ENCODE measurements at places on chromosomes 6 and 20.

GRCh38 chr20:57414867-57415592 is 23.8 kb downstream of the RBM38 start:
- no peak for DNase-seq

DNA sequence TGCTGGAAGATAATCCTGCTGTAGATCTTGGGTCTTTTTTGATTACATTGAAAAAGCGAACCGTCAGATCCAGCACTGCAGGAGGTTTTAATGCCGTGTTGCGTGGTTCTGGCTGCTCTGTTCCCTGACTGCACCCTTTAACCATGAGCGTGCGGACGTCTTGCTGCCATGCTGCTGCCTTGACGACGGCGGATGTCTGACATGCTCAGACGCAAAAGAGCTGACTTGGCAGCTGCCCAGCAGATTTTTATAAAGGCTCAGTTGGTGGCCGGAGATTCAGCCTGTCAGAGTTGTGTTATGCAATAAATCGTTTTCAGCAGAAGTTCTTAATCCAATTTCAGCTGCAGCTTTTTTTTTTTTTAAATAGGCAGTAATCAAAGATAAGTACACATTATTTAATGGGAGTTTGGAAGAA is 119.4 kb downstream of the JARID2 start:
- peak; percentile 93 for DNase-seq

- DNase-seq, result no peak
Observed at GRCh38 chr20:24567508-24567907, 98.1 kb downstream of the SYNDIG1 start.

GRCh38 chr6:710601-711571 is 17.9 kb upstream of the EXOC2 start:
- peak; percentile 74 for DNase-seq

DNA sequence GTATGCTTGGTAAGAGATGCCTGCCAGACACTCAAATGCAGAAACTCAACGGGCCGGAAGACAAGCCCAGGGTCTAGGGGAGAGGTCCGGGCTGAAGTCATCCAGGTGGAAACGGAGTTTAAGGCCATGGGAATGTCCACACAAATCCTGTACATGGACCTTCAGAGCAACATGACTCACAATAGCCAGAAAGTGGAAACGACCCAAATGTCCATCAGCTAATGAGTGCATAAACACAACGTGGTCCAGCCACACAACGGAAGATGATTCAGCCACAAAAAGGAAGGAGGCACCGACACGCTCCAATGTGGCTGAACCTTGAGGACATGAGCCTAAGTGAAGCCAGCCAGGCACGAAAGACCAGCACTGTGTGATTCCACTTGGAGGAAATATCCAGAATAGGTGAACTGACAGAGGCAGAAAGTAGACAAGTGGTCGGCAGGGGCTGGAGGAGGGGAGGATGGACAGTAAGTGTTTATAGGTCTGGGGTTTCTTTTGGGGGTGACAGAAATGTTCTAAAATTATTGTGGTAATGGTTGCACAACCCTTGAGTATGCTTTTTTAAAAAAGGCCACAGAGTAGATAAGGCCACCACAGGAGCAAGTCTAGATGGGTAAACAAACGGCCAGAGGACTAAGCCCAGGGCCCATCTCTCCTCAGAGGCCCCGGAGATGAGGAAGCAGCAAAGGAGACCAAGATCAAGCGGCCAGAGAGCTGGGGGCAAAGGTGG is 105.6 kb downstream of the PREX1 start:
- no peak for DNase-seq

DNA sequence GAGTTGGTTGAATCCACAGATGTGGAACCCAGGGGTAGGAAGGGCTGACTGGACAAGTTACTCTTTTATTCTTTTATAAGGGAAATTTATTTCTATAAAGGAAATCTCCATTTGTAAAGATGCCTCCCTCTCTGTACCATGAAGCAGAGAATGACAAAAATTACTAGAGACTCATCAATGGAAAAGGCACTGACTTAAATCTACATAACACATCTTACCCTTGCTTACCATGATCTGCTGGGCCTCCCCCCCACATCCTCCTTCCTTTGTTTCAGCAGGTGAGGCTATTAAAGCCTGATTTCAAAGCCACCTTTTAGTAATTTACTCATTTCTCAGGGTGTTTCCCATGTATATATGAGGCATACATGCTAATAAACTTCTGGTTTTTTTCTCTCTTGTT is 130.2 kb upstream of the HDDC2 start:
- no peak for DNase-seq

GRCh38 chr20:12207875-12208274 is 290.2 kb downstream of the BTBD3 start:
- DNase-seq, result no peak

DNA sequence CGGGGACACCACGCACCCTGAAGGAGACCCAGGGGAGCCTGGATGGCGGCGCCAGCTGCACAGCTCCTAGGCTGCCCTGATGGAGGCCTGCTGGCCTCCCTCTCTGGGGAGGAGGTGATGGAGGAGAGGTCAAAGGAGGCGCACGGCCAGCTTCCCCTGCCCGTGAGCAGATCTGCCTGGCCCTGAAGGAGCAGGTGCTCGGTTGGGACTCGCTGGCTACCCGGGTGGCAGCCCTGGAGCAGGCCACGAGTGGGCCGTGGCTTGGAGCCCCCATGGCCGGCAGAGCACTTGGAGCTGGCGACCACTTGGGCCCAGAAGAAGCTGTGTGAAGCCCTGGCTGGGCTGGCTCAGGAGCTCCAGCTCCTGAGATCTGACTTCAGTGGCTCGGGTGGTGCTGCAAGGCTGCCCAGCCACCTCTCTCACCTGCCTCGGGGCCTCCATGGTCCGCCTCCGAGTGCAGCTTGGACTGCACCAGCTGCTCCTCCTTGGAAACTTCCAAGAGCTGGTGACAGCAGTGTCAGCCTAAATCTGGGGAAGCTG is 7.5 kb upstream of the RAET1E start:
- no peak for DNase-seq

DNA sequence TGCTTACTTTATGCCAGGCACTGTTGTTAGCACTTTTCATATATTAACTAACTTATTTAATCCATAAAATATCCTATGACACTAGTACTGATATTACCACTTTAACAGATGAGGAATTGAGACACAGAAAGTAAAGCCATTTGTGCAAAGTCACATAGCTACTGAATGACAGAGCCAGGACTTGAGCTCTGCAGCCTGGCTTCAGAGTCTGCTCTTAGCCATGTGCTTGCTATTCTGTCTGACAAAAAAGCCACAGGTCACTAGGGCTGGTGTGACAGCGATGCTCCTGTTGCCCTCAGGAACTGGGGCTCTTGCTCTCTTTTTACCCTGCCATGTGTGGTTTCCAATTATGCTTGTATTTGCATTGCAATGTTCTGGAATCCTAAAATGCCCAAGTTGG is 44.7 kb upstream of the RNF8 start:
- DNase-seq, result no peak

DNA sequence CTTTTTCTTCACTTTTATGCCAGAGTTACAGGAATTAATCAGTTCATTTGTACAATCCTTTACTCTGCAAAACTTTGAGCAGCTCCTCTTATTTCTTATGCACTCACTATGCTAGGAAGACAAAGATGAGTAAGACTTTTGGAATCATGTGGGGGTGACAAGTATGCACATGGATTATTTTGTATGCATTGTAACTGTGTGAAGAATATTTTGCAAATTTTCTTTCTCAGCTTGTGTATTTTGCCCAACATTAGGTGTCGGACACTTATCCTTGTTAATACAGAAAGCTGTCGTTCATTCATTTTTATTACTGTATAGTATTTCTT is 88.6 kb downstream of the PPP1R14C start:
- DNase-seq, result no peak

- DNase-seq, result no peak
Observed at GRCh38 chr6:3607599-3607998, 143.9 kb downstream of the PXDC1 start.

DNA sequence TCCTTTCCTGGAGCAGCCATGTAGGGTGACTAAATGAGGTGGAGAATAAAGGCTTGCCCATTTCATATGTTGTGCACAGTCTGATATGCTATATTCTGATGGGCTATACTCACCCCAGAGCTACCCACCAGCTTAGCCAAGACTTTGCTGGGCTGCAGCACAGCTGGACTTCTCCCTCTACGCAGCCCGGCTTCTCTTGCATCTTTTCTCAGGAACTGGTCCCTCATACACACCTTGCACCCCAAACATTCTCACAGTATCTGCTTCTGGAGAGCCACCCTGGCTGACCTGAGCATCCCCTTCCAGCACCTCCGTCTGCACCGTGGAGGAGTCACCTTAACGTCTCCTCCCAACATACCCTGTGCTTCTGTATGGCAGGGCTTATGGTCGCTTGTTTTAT is 150.8 kb upstream of the PMEPA1 start:
- no peak for DNase-seq

DNA sequence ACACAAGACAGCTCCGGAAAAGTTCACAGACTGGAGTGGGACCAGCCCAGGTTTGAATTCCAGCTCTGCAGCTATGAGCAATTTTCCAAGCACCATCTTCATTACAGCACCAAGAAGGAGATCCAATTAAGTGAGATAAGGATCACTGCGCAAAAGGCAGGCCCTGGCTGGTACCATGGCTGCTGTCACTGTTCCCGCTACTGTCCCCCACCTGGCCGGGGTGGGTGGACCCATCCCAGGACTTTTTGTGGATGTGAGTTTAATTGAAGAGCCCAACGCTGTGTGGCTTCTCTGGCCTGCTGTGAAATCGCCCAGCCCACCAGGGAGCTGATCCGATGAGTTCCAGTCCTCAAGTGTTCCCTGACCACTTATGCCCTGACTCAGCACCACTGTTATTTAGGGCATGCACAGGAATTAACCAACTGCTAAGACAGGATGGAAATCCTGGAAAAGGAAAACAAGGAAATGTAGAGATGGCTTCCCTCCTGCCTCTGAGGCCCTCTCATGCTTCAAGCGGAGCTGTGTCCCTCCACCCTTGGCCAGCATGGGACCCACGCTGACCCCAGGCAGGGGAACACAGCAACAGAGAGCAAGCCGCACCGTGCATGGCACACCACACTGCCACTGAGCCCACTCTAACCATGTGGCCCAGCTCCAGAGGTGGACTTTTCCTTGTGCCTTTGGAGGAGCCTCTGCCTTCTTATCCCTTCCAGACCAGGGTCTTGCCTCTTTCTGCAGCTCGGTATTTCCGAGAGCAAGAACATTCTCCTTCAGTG is 150.0 kb upstream of the CST7 start:
- no peak for DNase-seq

DNA sequence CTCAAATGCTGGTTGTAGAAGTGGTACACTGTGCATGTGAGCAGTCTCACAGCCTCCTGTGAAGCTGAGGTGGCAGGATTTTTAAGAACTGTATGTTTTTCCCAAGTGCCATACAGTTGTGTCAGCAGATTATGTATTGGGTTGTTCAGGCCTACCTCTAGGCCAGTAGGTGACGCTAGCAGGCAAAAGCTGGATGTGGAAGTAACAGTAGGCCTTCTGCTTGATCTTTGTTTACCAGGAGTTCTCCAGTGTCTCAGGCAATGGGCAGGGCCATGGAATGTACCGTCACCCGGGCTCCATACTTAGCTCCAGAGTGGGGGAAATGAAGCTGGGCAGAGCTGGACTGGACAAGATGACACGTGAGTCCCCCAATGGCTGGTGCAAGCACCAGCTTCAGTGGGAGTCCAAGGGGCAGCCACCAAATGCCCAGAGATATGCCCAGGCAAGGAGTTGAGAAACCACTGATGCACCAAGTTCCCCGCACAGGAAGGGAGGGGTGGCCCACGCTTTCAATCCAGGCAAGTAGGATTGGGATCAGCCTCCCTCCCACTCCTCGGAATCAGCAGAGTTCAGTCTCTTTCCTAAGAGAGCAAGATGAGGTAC is 289.7 kb downstream of the HTR1B start:
- DNase-seq, result no peak

DNA sequence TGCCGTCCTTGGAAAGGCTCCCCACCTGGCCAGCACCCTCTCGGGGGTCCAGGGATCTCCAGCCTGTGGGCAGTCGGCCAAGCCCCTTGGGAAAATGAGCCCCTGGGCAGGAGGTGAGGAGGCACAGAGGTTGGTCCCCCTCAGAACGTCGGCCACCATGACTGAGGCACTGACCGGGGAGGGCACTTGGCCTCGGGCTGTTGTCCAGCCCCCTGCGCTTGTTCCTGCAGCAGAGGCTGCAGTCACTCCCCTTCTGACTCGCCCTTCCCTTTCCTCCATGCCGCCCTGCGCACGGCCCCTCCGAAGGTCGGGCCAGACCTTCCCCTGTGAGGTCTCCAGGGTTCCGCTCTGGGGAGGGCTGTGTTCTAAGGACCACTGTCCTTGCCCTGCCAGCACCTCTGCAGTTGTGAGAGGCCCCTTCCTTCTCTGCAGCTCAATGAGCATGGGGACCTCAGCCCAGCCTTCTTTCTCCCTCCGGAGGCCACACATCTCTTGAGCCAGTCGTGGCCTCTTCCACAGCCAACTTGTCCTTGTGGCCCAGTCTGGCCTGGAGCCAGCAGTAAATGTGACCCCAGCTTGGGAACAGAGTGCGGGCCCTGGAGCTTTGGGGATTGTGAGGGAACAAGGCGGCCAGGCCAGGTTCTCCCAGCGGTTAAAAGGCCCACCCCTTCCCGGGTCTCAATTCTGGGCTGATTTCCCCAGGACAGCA is 195.5 kb downstream of the DLL1 start:
- DNase-seq, result no peak

GRCh38 chr6:35919085-35919826 is 1.6 kb downstream of the SRPK1 start:
- no peak for DNase-seq

GRCh38 chr6:15400572-15401004 is 154.7 kb downstream of the JARID2 start:
- DNase-seq, result peak; percentile 76

DNA sequence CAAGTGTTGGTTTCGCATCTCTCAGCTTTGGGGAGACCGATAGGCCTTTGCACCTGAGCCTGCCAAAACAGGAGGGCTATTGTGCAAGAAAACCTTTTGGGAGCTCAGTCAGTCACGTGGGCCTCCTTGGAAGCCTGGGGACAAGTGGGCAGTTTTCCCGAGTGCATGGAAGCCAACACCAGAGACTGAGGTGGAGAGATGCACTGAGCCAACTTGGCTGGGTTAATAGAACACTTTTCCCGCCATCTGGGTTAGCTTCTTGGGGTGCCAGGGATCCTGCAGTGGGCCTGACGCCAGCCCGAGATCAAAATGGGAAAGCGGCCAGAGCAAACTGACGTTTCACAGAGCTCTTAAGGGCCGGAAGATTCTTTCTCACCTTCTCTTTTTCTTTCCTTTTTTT is 2.8 kb upstream of the OOEP start:
- no peak for DNase-seq

- DNase-seq, result no peak
Observed at GRCh38 chr20:53778041-53778516, 184.4 kb upstream of the ZNF217 start.
